ENCODE measurements at places on chromosomes 12 and 14.
A peak's percentile ranks its signal among the peaks of the same experiment; 100 is the strongest.

DNA sequence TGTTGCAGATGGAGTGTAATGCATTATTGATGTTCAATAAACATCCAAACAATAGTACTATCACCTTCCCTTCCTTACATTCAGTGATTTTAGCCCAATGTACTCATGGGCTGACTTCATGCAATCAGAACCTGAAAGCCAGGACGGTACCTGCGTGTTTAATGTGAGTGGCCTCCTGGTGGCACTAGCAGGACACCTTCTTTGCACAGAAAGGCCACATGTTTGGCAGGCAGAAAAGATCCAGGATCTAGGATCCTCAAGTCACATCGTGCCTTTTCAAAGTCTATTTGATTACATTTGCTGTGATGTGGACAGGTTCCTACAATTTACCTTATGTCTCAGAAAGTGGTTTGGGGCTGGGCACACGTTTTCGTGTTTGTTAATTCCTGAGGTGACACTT is 82.9 kb downstream of the NEDD1 start:
- no peak for DNase-seq

DNA sequence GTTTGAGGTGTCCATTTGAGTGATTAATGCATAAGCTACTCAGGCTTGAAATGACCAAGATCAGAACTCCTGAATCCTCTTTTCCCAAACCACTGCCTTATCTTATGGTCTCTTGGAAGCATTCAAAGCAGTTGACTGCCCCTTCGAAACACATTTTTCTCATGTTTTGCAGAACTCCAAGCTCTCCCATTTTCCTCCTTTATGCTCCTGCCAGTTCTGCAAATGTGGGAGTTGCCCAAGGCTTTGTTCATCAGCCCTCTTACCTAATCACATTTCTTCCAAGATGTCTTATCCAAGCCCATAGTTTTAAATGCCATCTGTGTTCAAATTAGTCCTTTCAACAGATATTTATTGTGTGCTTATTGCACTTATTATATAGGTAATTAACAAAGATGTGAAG is 1.8 kb upstream of the DNAAF2 start:
- no peak for DNase-seq

DNA sequence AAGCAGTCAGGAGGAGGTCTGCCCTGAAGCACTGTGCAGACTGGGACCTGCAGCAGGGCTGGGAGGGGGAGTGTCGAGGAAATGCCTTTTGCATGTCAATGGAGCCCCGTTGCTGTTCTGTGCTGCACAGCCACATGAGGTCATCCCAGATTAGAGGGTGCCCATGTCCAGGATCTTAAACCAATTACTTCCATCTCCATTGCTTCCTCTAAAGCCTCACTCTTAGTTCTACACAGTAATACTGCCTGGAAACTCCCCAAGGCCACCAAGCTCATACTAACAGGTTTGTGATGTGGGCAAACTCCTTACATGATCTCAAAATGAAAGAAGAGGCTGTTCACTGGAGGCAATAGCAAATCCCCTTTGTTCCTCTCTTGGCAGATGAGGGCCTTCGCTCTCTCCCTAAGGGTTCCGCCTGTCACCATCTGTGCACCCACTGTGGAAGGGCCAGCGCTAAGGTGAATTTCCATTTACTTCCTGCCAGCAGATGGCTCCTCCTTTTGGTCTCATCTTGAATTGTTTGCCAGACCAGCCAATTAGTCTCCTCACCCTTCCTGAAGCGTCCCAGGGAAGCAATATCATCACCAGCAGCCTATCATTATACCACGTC is 35.4 kb upstream of the LTA4H start:
- DNase-seq, result no peak

DNA sequence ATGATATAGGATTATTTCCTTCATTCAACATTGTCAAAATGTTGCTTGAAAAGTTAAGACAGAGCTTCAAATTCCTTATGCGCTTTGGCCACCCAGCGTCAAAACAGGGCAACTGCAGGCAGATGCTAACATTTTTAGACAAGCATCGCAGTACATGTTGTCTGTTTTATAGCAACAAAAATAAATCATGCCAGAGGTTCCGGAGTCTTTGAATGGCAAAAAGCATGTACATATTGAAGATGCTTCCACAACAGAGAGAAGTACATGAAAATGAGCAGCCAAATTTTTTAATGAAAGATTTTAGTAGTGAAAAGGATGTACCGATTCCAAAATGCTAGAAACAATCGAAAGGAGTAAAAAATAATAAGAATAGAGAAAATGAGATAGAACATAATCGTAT is 49.8 kb upstream of the USP15 start:
- no peak for DNase-seq

GRCh38 chr12:90729736-90730135 is 225.2 kb downstream of the CCER1 start:
- DNase-seq, result no peak

DNA sequence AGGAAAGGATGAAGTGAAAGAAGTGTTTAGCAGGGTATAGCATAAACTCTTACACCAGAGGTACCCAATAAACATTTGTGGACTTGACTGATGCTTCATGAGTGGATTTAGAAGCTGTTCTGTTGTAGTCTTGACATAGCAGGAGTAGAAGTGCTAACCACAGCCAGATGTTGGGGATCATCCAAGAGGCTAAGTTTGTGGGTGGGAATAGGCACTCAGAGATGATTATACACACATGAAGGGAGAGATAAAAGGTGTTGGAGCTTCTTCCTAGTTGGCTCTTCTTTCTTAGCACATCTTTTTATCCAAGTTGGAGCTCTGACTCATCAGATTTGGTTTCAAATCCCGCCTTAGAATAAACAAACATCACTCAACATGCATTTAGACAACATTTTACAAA is 166.7 kb upstream of the E2F7 start:
- DNase-seq, result no peak

GRCh38 chr12:108735855-108736254 is 4.5 kb upstream of the CORO1C start:
- no peak for DNase-seq

GRCh38 chr12:13196130-13196921 is at the start of gene EMP1:
Gene EMP1 (plus strand): TSS chr12:13196726. CDS start chr12:13211511, 14,785 bp downstream.
- DNase-seq, result peak; percentile 55

GRCh38 chr12:2234091-2234490 is 181.3 kb downstream of the CACNA1C start:
- no peak for DNase-seq

DNA sequence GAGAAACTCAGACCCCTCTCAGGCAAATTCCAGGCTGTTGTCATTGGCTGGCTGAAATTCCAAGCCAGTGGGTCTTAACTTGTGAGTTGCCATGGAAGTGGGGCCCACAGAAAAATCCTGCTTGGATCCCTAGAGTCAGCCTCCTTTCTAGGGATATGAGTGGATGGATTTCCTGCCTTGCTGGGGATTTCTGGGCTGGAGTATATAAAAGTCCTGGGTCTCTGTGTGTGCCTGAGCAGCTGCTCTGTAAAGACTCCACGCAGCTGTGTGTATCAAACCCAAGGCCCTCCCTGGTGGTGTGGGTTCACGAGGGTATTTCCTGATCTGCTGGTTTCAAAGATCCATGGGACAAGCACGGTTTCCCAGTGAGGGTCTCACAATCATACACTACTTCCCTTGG is 1077.1 kb downstream of the SLC16A7 start:
- no peak for DNase-seq

DNA sequence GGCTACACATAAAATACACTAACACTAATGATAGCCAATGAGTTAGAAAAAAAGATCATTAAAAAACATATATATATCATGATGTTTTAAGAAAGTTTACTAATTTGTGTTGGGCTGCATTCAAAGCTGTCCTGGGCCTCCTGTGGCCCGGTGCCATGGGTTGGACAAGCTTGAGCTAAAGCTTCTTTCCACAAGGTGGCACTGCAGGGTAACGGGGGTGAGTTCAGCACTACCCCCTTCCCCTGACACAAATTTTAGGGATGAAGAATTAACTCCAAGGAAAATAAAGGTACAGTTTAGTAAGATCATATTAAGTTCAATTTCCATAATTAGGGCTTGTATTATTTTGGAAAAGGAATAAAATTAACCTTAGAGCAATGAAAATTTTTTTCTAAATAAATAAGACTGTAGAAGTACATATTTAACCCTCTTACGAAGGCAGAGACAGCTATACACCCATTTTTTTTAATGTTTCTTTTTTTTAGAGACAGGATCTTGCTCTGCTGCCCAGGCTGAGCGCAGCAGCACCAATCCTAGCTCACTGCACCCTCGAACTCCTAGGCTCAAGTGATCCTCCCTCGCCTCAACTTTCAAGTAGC is 38.9 kb downstream of the PPP1R13B start:
- peak; percentile 32 for DNase-seq

- DNase-seq, result no peak
These were observed 95.9 kb downstream of the PCNX1 start for GRCh38 chr14:71003156-71003555.

DNA sequence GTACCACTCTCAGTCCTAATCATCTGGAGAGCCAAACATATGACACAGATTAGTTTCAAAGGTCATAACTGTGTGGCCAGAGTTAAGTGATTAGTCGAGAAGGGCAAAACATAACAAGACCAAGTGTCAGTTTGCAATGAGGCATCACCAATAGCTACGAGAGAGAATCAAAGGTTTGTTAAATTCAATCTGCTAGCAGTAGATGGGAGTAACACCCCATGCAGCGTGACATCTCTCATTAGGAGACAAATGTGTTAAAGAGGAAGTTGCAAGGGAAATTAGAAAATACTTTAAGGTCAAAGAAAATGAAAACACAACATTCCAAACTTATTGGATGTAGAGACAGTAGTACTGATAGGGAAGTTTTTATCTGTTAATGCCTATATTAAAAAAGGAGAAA is 135.7 kb upstream of the SYT10 start:
- no peak for DNase-seq

DNA sequence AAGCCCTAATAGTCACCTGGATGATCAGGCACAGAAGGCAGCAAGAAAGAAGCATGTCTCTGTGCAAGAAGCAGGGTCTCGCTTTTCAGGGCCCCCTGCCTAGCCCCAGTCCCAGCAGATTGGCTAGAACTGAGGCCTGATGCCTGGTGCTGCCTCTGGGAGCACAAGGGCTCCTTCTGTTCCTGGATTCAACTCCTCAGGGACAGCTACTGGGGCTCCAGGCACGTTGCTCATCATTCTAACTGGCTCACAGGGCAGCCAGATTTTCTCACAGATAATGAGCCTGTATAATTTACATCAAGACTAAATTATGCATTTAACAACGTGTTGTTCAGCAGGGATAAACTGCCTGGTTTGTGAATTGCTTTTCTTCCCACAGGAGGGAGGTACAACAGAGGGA is 106.5 kb upstream of the PLXNC1 start:
- no peak for DNase-seq

DNA sequence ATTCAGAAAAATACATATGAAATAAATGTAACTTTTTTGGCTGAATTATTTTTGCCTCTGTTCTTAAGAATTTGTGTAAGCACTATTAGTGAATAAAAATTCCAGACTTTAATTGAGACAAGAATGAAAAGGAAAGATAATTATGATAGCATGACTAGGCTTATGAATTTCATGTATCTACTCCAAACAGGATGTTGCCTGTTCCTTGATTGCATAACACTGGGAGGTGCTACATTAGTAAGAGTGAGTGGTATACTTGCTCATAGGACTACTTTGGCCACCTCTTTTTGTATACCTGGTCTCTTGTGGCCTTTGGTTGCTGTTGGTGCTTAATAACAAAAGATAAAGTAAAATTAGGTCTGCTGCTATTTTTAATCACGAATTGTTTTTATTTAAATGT is 112.8 kb downstream of the NAV3 start:
- DNase-seq, result no peak

- DNase-seq, result no peak
These were observed 96.2 kb downstream of the PTPRB start for GRCh38 chr12:70540996-70541395.

- DNase-seq, result no peak
These were observed 188.9 kb downstream of the CAND1 start for GRCh38 chr12:67457778-67458665.

- no peak for DNase-seq
These were observed 493.1 kb downstream of the NOVA1 start for GRCh38 chr14:26104717-26105116.

DNA sequence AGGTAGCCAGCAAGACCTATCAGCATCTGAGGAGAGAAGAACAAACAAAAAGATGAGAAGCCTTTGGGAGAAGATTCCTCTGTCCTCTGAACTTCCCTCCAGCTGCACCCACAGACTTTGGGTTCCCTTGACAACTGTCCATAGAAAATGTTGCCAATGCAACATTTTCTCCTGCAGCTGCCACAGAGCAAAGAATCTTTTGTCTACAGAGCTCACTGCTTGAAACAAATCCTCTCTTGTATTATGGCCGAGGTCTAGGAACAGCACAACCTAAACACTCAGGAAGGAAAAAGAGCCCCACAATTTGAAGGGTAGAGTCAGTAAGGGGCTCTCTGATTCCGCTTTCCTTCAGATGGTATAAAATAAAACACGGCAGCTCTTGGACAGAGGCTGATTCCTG is 14.3 kb downstream of the POMT2 start:
- no peak for DNase-seq

- no peak for DNase-seq
These were observed 25.4 kb upstream of the TESC start for GRCh38 chr12:117124421-117125271.

- no peak for DNase-seq
These were observed 143.0 kb downstream of the OTOGL start for GRCh38 chr12:80242321-80242720.

DNA sequence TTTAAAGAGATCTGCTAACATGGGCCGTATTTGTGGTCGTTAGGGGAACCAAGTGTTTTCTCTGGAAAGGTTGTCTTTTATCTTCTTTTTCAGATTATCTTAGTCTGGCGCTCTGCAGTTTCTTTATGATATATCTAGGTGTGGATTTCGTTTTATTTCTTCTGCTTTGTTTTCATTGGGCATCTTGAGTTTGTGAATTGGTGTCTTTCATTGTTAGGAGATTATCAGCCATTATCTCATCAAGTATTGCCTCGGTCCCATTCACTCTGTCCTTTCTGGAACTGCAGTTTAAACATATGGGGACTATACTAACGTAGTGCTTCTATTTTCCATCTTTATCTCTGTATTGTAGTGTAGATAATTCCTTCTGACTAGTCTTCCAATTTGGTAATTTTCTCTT is 60.4 kb downstream of the BICDL1 start:
- DNase-seq, result no peak

- no peak for DNase-seq
These were observed at the start of gene CISTR for GRCh38 chr12:53751336-53752191. Gene CISTR (minus strand): TSS chr12:53751979.

DNA sequence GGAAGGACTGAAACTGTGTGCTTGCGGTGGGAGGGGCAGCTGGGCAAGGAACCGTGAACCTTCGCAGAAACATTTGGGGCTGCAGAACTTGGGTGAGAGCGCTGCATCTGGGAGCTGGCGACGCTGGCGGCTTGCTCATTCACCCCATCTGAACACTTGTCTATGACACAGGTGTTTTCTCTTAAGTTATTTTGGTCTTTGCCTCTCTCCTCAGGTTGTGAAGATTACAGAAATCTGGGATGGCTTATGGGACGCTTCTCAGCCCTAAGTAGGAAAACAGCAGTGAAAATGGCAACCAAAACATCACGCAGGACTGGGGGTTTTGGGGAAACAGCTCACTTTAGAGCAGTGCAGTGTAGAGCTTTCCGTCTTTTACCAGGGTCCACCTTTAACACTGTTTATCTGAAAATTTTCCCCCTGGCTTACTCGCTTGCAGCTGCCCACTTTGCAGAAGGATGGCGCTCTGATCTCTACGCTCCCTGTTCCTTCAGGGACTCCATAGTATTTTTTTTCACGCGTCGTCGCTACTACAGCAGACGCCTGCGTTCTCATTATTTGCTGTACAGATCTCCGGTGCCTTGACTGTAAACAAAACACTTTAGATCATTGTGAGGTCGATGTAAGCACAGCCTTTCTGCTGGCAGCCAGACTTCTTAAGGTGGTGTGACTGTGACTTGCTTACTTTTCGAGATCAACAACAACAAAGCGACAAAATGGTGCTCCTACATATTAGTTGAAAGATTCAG is 2.7 kb upstream of the CDKN1B start:
- peak; percentile 49 for DNase-seq

GRCh38 chr12:47730341-47730744 is 5.1 kb upstream of the ENDOU start:
- no peak for DNase-seq

All from activated T-helper 1 cell treated with Interleukin-2 at 50 U/mL for 16 hours (primary cell).